Activated T-cell treated with anti-CD3 and anti-CD28 coated beads for 24 hours (primary cell): ENCODE measurements at places on chromosomes 3 and 15.

DNA sequence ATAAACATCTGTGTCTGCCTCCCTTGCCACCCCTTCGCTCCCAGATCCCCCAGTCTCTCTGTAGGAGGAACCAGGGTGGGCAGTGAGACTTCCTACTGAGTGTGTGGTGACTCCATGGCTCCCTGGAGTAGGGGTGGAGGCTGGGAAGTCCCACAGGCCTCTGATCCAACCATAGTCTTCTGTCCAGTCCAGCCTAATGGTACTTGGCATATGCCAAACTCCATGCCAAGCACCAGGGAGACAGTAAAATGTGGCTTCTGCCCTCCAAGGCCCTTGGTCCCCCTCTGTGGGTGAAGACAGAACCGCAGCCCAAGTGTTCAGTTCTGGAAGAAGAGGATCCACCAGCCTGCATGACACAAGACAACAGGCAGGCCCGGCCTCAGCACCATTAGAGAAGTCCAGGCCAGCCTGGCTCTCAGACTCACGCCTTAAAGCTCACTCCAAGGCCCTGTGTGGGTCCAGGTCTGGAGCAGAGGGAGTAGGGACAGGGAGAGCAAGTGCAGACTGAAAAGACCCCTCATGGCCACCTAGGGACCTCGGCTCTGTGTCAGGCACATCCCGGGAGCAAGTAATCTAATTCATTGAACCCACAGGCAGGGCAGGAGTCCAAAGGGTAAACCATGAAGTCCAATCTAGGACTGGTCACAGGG lies 112.7 kb downstream of the ETFA start:
- no peak for DNase-seq

DNA sequence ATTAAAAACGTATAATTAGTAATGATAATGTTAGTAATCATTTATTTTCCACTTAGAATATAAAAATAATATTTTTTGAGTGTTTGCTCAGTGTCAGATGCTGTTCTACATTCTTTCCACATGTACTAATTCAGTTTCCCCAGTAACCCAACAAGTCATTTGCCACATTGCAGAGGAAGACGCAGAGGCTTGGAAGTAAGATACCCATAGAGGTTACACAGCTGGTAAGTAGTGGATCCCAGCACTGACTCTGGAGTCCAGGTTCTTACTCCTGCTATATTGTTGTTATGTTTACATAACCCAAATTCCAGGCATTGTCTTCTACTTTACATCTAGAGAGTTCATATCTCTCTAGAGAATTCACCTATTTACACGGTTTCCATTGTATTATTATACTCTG lies 48.2 kb upstream of the MYO5C start:
- DNase-seq, result no peak

- no peak for DNase-seq
Measured at GRCh38 chr15:34753236-34753894, 1.4 kb downstream of the GJD2 start.

DNA sequence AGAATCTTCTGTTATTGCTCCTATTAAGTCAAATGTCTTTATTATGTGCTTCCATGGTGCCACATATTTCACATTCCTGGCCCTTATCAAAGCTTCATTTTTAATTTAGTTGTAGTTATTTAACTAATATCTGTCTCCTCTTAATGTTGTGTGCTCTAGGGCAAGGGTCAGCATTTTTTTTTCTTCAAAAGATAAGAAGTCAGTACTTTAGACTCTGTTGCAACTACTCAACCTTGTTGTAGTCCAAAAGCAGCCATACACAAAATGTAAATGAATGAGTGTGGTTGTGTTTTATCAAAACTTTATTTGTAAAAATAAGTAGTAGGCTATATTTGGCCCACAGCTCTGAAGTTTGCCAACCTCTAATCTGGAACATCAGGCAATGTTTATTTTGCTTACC lies 394.7 kb upstream of the CBLB start:
- DNase-seq, result no peak

DNA sequence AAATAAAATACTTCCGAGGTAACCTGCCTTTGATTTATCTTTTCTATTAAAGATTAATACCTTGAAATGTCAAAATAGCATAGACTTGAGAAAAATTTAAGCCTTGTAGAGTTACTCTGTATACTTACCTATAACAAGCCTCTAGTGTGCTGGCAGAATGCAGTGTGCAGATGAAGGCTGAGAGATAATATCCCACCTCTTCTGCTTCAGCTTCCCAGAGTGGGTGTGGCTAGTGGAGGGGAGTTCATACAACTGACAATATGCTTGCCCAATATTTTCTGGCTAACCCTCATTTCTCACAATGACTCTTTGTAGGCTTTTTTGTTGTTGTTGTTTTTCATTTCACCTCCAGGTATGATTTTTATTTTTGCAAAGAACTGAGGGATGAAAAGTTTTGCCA lies 15.7 kb upstream of the ZBTB20 start:
- no peak for DNase-seq

GRCh38 chr3:124401843-124402242 lies 328.4 kb upstream of the UMPS start:
- no peak for DNase-seq

DNA sequence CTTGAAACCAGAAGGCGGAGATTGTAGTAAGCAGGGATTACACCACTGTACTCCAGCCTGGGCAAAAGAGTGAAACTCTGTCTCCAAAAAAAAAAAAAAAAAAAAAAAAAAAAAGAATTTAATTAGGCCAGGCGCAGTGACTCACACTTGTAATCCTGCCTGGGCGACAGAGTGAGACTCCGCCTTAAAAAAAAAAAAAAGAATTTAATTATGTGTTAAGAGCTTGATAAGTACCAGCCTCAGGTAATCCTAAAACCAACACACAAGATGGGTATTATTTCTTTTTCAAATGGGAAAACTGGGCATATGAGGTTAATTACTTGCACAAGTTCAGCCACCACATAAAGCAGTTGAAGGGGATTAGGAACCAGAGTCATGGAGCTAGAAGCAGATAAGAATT lies 49.0 kb downstream of the PBRM1 start:
- no peak for DNase-seq

GRCh38 chr3:116614795-116615362 lies 94.7 kb upstream of the TUSC7 start:
- DNase-seq, result no peak

DNA sequence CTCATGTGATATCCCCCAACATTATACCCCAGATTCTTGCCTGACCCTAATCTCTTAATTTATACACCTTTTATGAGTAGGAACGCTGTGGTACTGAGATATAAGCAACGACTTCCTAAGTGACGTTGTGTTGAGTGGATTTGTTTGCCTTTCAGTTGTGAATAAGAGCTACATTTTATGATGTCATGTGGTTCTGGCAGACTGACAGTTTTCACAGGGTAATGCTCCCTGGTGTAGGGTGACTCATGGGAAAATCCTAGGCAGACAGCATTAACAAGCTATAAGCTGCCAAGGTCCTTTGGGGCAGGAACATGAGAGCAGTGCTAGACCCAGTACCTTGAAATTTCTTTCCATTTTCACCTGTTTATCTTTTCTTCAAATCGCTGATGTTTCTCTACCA lies 11.2 kb downstream of the C3orf52 start:
- no peak for DNase-seq

GRCh38 chr15:35987056-35987455 lies 441.1 kb upstream of the DPH6 start:
- no peak for DNase-seq

DNA sequence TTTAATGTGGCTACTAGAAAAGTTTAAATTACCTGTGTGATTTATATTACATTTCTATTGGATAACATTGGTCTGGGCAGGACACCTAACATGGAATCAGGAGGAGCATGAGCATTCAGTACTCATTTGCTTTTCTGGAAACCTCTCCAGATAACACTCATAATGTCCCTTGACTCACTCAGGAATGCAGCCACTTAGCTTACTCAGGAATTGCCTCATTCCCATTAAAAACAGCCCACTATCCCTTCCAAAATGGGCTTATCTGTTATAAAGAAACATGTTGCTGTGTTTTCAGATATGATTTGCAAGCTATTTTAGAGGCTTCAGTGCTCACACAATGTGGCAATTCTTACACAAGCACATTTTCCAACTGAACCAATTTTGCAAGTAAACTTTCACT lies 17.1 kb downstream of the GBE1 start:
- no peak for DNase-seq

- DNase-seq, result peak; percentile 23
Measured at GRCh38 chr3:129439226-129439816, 427 bp downstream of the MBD4 start.

DNA sequence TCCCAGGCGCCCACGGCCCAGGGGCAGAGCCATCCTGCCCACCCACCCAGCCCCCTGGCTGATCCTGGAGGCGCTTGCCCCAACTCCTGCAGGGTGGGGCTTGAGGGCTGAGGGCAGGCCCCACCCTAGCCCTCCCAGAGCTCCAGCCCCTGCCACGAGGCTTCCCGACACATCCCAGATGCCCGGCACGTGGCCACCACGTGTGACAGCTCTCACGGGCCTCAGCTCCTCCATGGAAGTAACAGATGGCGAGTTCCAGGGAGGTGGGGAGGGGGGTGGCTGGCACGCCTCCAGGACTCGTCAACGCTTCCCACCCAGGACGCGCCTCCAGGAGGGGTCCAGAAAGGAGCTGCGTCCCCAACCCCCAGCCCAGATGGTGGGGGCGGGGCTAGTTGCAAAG lies 29.1 kb downstream of the PLXND1 start:
- DNase-seq, result no peak

DNA sequence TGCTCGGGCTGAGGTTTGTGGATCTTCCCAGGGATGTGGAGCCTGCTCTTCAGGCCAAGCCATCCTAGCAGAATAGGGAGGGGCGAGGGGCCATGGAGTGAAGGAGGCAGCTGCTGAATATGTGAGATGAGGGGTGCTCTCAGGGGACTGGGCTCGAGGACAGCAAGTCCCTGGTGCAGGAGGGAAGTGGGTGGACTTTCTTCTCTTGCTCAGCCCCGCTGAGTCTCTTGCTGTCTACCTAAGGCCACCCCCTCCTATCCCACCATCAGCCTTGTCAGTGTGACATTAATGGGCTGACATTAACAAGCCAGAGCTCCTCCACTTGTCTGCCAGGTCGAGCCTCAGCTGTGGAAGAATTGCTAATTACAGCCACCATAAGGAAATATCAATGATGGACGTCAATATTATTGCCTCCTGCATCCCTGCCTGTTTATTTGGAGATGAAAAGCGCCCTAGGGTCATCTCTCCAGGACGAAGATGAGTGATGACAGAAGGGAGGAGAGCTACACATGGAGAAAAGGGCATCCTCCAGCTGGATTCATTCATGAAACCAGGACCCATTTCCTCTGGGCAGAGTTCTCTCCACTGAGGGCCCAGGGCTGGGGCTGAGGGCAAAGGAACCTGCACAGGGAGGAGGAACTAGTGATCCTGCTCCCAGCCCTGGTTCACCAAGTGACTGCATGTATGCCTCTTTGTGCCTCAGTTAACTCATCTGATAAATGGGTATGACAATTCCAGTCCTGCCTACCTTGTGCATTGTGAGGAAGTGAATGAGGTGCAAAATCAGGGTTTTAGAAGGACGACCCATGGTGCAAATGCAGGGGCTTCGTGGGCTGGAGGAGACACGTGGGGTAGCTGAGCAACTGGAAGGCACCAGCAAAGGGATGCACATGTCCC lies 34.9 kb upstream of the LINGO1 start:
- no peak for DNase-seq

- DNase-seq, result no peak
Measured at GRCh38 chr3:4758957-4759656, 220.1 kb upstream of the BHLHE40 start.

- no peak for DNase-seq
Measured at GRCh38 chr3:115248274-115248673, 101.2 kb upstream of the ZBTB20 start.

DNA sequence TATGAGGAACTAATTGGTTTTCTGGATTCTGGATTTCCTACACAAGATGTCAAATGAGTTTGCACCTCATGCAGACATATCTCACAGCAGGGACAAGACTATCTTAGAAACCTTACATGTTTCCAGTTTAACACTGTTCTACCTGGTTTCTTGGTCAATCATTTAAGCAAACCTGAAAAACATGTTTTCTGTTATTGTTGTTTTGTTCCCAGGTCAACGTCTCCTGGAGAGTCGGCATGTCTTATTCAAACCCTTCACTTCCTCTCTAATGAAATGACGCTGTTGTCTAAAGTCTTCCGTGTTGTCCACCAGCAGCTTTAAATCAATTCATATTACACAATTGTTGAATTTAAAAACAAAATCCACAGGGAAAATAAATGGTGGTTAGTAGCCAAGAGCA lies 150.9 kb downstream of the CNTN3 start:
- DNase-seq, result no peak

- DNase-seq, result no peak
Measured at GRCh38 chr3:124799676-124800075, 69.4 kb downstream of the UMPS start.

DNA sequence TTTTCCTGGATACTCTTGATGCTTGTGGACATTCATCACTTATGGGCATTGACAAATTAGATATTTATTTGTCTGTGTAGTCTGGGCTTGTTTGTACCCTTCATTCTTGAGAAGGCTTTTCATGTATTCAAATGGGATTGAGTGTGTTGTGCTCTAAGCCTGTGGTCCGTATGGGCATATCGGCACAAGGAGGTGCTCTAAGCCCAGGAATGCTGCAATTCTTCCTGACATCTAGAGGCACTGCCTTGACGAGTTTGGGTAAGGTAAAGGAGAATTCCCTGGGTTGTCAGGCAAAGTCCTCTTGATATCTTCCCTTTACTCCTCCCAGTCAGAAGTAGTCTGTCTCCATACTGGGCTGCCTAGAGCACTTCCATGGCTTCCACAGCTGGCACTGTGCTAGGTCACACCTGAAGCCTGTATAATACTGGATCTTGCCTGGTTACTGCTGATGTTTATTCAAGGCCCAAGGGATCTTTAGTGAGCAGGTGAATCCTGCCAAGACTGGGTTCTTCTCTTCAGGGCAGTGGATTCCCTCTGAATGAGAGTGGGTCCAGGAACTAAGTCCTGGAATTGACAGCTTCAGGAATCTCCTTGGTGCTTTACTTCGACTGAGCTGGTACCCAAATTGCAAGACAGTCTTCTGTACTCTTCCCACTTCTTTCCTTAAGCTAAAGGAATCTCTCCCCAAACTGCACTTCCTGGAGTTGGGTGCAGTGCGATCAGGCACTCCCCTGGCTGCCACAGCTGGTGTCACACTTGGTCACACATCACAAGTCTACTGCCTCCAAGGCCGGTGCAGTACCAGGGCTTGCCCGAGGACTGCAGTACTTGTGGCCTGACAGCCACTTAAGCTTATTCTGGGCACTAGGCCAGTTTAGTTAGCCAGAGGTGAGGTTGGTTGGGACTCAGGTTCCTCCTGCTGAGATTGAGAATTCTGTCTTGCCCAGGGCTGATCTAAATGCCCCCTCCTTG lies 46.0 kb downstream of the GALK2 start:
- DNase-seq, result no peak

- no peak for DNase-seq
Measured at GRCh38 chr15:60093273-60094067, 89.4 kb downstream of the FOXB1 start.

GRCh38 chr3:25594007-25594502 lies 70.7 kb downstream of the TOP2B start:
- no peak for DNase-seq
